Germinal center (tissue), 1 donor: ENCODE measurements at places on chromosomes 6 and 20.

DNA sequence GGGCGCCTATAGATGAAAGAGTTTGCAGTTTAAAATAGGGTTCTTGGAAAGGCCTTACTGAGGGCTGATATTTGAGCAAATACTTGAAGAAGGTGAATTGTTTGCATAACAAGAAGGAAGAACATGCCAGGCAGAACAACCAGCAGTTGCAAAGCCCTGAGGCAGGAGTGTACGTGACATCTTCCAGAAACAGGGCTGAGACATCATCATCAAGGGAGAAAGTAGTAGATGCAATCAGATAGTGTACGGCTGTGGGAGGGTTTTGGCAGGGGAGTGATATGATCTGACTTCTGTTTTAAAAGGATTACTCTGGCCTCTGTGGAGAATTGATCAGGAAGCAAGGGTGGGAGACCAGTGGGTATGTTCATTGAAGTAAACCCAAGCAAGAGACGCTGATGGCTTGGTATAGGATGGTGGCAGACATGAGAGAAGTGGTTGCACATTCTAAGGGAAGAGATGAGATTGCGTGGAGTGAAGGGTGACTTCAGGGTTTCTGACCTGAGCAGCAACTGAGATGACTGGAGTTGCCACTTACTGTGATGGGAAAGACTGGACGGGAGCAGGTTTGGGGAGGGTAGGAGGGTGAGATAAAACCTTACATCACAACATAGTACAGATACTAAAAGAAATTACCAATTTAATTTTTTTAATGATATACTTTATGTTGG, 28.8 kb downstream of the RIOK1 start:
- DNase-seq, result no peak

DNA sequence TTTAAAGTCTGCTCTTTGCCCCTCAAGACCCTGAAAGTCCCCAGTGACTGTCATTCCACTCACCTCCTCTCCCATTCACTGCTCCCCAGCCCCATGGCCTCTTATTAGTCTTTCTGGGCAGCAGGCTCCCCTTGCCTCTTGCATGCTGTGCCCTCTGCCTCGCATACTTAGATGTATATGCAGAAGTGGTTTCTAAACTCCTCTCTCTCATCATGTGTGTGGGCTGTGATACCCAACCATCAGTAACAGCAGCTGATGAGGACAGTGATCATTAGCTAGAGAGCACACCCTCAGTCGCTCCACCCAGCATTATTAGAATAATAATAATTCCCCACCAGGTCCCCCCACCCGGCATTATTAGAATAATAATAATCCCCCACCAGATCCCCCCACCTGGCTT, 14.5 kb downstream of the PKIG start:
- no peak for DNase-seq

GRCh38 chr6:131281471-131282270, 146.4 kb downstream of the AKAP7 start:
- DNase-seq, result peak; percentile 6

DNA sequence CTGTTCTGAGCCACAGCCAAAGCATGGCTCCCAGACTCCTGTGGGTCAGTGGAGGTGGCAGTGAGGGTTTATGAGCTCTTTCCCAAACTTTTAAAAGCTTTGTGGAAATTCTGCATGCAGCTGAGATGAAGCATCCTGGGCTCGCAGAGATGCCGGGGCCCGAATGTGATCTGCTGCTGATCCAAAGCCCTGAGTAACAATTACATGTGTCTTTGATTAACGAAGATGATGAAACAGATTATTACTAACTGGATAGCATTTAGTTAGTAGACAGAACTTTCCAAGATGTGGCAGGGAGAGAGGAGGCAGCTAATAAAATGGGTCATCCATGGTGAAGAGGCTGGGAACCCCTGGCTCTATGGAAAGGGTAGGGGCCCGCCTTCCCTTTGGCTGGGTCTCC, 43.9 kb upstream of the MDFI start:
- no peak for DNase-seq

DNA sequence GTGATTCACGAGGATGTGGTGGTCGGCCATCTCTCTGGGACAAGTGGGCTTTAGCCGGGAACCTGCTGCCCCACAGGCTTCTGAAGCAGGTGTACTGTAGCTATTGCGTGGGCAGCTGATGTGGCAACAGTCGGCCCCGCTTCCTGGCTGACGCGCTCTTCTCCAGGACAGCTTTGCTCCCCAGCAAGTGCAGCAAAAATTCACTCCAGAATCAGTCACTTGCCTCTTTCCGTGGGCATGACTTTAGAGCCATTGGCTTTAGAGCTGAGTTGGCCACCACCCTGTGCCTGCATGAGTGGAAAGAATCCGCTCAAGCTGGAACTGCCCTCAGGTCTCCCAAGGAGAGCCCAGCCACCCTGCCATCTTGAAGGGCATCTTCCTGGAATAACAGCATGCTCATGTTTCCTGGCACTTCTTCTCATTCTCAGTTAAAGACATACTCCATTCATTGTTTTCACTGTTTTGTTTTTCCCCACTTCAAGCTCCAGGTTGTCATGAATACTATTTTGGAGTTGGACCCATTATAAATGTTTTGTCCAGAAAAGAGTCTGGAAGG, 178.3 kb downstream of the ZDHHC14 start:
- no peak for DNase-seq

- no peak for DNase-seq
Measured at GRCh38 chr6:32867554-32868256, 13.7 kb downstream of the PSMB9 start.

GRCh38 chr20:1002682-1003561, 811 bp upstream of the RSPO4 start:
- no peak for DNase-seq

GRCh38 chr6:157604816-157605215, 218.2 kb upstream of the SNX9 start:
- no peak for DNase-seq

GRCh38 chr6:128491100-128491581, 29.3 kb downstream of the PTPRK start:
- DNase-seq, result no peak

DNA sequence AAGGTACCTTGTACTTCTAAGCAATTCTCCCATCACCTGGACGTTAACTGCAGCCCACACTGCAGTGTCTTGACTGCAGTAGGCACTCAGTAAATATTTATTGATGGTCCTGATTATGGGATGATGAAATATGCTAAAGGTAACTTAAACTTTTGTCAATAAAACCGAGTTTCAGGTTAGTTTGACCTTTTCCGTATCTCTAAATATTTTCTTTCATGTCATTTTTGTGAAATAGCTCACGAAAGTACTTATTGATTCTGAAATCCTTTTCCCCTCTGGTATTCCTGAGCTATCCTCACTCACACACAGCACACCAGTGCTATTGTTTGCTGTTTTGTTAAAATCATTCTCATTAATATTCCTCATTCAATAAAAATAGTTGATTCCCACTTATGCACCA, 149.4 kb upstream of the ESR1 start:
- no peak for DNase-seq
